ENCODE measurements at places on chromosomes 5 and 9.

- no peak for DNase-seq
Observed at GRCh38 chr9:38061326-38061977, 7.6 kb downstream of the SHB start.

- no peak for DNase-seq
Observed at GRCh38 chr5:97752871-97753270, 569.8 kb upstream of the RIOK2 start.

DNA sequence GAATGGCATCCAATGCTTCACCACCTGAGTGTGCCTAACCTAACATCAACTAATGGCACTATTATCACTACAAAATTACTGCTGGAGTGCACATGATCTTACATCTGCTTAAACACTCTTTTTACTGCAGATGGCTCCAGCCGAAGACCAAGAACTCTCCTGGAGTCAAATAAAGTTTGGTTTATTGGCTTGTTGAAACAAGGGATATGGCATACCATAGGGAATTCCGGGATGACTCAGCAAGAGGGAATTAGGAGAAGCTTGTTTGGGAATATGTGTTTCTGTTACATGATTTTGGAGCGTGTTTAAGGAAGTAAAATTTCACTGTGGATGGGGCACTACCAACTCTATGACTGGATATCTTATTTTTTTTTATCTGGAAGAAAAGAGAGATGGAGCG, 872.6 kb downstream of the DTWD2 start:
- DNase-seq: no peak

DNA sequence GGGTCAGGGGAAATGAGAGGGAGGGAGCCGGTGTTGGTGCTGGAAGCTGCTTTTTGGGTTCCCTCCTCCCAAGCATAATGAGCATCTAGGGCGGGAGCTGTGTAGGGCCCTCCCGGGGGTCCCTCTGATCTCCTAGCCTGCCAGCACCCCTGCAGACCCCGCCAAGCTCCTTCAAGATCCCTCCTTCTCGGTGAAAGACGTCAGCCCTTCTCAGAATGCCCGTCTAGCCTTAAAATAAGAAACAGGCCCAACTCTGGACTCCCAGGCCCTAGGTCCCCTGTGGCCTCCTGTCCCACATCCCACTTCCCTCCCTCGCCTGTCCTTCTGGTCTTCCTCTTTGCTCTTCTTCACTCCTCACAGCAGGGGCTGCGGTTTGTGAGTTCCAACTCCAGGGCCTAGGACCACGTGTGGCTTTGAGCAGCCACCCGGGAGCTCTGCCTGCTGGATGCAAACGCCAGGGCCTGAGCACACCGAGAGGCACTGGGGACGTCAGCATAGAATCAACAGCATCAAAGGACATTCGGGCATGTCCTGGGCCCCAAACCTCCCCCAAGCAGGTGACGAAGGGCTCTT, 8.8 kb upstream of the SCGB3A1 start:
- no peak for DNase-seq

DNA sequence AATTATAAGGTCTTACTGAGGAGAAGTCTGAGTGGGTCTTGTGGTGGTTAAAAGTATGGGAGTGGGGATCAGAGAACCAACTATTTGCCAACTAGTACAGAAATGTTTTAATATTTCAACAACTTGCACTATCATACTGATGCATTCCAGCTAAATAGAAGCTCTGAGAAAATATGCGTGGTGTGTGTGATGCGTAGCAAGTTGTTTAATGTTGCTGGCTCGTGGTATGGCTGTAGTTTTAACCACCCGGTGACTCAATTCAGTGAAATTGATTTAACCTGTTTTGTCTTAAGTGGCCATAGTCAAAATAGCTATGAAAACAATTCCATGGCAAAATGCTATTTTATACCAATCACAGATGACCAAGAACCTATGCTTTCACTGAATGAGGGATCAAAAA, 176.5 kb upstream of the SLC24A2 start:
- DNase-seq: no peak

DNA sequence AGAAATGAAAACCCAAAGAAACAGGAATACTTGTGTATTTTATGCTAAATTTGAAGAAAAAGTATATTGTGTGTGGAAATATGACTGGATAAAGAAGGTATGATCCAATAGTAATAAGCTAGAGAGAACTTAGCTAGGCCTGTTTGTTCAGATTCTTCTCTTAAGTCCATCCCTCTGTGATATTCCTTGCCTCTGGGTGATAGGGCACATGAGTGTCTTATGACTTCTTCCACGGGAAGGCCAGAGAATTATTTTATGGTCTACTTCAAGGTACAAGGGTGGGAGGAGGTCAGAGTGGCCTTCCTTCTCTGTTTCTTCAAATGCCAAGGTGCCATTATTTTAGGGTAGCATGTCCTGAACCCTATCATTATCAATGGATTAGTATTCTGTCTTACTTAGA, 113.7 kb downstream of the NDUFS4 start:
- no peak for DNase-seq

GRCh38 chr5:4017076-4017803, 421.6 kb downstream of the IRX1 start:
- DNase-seq: no peak

- no peak for DNase-seq
Observed at GRCh38 chr9:33111631-33112030, 35.2 kb upstream of the SMU1 start.

GRCh38 chr5:58496488-58496887, 5.3 kb downstream of the GAPT start:
- DNase-seq: no peak

DNA sequence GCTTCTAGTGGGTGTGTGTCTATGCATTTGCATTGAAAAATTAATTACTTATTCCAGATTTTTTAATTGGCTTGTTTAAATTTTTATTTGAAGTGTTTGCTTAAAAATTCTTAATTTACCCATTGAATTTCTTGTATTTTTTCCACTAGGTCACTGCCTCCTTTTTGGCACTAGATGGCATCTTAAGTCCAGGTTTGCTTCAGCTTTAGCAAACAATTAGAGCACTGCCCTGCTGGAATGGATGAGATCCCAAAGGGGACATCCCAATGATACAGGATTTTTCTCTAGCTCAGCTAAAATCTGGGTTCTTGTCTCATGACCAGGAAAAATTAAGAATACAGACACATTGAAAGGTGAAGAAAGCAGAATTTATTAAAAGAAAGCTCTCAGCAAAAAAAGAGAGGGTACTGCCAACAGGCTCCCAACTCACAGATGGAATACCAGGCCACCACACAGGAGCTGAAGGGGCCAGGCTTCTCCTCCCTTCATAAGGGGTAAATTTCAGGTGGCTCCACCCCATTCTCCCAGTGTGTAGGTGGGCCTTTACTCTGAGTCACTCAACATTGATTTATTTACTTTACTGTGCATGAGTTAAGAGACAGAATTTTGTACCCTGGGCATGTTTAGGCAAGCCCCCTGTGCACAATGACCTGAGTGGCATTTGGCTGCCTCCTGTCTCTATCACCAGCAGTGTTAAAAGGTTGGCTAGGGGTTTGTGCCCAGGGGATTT, 532.4 kb downstream of the ANXA1 start:
- no peak for DNase-seq

- no peak for DNase-seq
Observed at GRCh38 chr5:32195265-32195664, 21.1 kb upstream of the GOLPH3 start.

GRCh38 chr5:36276864-36277263, 24.8 kb downstream of the RANBP3L start:
- DNase-seq: no peak

- no peak for DNase-seq
Observed at GRCh38 chr5:132662925-132663770, 5.2 kb downstream of the IL13 start.

DNA sequence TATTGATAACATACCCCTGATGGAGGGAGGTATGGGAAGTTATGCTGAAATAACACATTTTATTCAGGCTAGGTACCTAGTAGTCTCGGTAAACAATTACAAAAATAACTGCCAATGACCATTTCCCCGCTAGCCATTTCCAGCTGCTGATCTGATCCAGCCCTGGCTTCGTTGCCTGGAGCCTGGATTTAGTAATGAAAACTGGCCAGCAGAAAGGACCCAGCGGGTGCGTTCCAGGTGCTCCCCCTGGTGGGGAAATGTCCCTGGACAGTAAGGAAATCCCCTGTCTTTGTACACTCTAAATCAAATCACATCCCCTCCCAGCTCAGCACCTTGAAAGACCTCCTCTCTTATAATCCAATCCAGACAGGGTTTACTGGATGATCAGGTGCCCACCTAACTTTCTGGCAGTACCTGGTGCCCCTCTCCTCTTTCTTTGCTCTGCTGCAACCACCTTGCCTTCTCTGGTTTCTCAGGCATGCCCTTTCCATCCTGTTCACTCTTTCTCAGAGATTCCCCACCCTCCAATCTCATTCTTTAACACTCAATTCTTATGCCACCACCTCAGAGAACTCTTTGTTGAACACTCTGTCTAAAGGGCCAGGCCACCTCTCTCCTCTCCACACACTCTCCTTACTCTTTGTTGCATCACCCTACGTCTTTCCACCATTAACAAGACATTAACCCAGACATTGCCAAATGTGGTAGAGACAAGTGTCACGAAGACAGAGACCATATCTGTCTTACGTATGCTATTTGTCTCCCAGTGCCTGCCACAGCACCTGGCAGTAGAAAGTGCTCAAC, 50.1 kb upstream of the SMAD5 start:
- peak; percentile 22 for DNase-seq

GRCh38 chr9:121529237-121529987, 29.8 kb upstream of the GGTA1 start:
- DNase-seq: peak; percentile 3

GRCh38 chr5:166365164-166365563, 1926.3 kb upstream of the WWC1 start:
- DNase-seq: no peak

GRCh38 chr9:27472195-27472594, 51.9 kb upstream of the IFNK start:
- DNase-seq: no peak

GRCh38 chr9:69632768-69633167, 39.4 kb downstream of the APBA1 start:
- no peak for DNase-seq

DNA sequence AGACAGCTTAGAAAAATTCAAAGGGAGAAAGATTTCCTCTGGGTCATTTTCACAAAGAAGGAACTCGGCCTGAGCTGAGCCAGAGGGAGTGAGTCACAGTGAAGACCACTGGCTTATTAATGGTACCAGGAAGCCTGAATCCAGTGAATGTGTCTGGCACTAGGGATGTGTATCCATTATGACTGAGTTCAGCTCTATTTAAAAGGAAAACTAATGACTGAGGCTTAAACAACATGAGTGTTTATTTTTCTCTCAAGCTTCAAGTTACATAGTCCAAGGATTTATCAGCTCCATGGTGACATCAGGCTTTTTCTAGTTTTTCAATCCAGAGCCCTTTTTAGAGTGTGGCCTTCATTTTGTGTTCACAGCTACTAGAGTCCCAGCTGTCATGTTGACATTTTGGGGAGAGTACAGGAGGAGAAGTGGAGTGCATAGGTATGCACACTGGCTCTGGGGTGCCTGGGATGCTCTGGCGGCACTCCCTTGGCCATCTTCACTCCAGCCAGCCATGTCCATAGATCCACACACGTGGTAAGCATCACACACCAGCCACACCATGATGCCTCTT, 159.5 kb upstream of the ERCC6L2 start:
- peak; percentile 55 for DNase-seq

DNA sequence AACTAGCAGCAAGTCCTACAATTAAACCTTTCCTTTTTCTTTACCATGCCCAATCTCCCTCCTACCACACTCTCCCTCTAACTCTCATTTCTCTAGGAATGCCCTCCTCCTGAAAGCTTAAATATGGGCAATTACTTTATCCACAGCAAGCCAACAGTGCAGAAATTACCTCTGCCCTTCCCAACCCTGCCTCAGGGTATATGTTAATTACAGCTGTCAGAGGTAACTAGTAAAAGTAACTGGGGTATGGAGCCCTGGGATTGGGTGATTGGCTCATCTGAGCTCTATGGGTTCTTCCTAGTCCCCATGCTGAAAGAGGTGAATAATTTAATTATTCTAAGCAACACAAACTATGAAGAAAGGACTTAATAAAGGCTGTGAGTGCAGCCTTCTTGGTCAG, 478.9 kb upstream of the NMUR2 start:
- no peak for DNase-seq

DNA sequence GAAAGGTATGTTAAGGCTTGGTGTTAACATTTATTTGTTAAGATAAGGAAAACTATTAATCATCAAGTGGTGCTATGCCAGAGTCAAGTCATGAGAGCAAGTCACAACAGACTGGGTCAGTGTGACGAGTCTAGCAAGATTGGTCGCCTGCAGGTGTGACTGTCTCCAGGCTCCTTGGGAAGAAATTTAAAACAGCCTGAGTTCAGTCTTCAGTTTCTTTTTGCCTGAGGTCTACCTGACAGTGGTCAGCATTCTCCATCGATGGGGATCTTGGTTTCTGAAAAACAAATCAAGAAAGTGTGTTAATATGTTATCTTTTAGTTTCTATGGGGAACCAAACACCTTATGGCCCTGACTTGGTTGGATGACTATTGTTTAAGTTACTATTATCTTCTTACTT, 56.3 kb downstream of the CETN3 start:
- DNase-seq: no peak
